ENCODE measurements at places on chromosomes 7 and 10.

DNA sequence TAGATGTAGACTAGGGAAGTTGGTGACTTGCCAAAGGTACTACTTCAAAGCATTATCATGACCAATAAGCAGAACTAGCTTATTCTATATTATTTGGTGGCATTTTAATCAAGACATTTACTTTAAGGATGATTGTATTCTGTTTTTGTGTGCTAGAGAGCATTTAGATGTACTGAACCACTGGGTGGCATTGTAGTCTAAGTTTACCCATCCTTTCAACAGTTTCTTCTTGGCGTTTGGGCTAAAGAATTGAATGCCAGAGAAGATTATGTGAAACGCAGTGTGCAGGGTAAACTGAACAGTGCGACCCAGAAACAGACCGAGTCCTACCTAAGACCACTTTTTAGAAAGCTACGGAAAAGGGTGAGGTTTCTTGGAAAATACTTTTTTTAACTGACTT, 26.8 kb downstream of the PRPF18 start:
- no peak for DNase-seq

- DNase-seq = no peak
Measured at GRCh38 chr10:92181575-92181974, 109.3 kb downstream of the CPEB3 start.

- no peak for DNase-seq
Measured at GRCh38 chr10:53453196-53453595, 680.6 kb upstream of the MBL2 start.

DNA sequence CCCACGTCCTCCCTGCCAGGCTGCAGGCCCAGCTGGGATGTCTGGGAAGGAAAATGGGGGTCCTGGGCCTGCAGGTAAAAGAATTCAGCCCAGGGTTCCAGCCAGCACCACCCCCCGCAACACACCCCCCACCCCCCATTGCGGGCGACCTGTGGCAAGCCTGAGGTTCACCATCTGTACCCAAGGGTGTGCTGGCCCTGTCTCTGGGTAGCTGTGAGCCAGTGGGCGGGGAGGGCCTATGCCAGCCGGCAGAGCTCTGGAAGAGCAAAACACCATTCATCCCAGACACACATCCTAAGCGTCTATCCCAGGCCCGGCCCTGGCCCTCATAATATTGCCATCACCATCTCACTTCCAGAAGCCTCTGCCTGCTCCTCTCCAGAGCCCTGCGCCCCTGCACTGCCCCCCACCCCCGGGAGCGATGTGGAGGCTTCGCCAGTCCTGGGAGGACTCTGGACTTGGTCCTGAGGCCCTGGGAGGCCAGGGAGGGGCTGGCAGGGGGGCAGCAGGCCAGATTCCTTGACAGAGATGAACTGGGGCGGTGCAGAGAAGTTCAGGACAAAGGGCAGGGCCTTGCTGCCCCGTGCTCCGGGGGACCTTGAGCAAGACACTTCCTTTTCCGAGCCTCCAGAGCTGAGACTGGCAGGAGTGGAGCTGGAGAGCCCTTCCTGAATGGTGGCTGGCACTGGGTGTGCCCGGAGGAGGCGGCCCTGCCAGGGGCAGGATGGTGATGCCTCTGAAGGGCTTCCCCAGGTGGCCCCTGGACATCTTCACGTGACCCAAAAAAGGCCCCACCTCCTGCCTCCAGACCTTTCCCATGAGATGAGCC, 8.7 kb upstream of the TTYH3 start:
- no peak for DNase-seq

All from effector memory CD4-positive, alpha-beta T cell (primary cell).